Cardiac septum (tissue), 1 donor: ENCODE measurements at places on chromosomes 7 and 10. TPM values are rescaled to one million over a fixed set of nuclear protein-coding genes. Genes with fewer than 3 reads are reported as not detected.

DNA sequence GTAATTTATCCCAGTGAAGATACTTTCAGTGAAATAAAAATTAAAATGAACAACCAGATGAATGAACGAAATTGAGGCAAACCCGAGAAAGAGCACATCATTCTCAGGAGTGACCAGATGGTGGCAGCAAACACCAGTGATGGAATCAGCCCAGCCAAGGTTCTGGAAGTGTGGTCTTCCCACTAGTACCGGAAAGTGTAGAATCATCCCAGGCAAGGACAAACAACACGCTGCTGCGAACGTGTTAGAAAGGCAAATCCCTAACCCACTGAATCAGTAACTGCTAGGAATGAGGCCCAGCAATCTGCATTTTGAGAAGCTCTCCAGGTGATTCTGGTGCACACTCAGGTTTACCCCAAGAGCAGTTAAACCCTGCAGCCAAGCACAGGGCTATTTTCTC, 15.5 kb upstream of the SLC18A3 start:
- DNase-seq: peak; percentile 51

DNA sequence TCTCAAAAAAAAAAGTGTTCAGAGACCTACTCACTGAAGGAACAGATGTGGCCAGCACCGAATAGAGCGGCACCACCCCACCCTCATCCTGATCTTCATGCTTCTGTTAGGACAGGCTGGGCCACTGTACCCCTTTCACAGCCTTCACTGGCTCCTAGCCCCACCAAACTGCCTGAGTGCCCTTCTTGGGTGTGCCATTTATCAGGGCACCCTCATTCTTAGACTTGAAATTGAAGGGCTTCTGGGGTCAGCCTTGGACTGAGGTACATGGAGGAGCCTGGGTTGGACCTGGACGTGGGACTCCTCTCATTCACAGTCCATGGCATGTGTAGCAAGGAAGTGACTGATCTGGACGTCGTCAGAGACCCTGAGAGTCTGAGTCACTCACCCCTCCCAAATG, 190.3 kb downstream of the COBL start:
- no peak for DNase-seq

- DNase-seq: no peak
These were observed 11.1 kb downstream of the H2BK1 start for GRCh38 chr7:151198945-151199848.

DNA sequence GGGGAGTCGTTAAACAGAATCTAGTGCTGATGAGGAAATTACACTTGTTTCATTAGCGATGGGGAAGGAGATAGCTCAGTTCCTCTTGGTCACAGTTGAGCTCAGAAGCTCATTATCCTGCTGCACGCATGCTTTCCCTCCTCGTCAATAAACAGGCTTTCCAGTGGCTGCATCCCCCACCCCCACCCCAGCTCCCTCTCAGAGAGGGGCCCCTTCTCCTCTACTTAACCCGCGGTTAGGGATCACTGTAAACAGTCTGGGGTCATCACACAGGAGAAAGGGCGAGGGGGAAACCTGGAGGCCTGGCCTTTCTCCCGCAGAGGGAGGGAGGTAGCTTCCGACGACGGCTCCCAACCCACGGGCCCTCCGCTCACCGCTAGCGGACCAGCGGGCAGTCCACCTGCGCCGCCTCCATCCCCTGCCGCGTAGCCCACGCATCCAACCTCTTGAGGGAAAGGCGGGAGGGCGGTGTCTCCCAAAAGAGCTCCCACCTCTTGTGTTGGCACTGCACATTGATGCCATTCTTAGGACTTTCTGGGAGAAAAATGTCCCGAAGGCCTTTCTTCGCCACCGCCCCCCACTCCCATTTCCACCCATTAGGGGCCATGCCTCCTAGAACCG, 80.8 kb downstream of the PAX2 start:
- DNase-seq: peak; percentile 49

AGMO gene
- total RNA-seq: 0.40 TPM

DNA sequence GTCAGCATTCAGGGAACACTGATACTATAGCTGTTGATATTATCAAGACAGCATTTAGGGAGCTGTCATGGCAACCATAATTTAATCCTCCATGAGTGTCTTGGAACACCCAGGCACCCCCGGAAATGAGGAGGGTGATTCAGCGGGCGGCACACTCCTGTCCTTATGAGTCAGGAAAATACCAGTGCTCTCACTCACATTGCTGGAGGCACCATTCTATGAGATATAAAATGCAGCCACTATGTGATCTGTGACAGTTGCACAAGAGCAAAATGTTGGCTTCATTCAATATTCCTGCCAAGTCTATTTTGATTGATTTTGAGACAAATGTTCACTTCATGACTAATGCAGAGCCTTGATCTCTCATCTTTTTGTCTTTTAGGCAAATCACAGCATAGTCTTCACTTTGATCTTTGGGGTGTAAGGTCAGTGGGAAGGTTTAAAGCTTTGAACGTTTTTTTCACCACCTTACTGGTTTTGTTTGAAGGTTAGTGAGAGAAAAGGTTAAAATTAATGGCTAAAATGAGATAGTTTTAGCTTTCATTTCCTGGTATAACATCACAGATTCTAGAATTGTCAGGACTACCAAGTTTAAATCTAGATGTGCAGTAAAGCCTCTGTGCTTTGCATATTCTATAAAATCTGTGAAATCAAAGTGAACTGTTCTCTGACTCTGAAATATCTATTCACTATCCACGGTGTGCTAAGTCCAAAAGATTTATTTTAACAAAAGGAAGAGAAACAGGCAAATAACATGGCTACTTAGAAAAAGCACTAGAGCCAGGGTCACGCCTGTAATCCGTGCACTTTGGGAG, 12.4 kb upstream of the ARHGAP12 start:
- no peak for DNase-seq

C10orf62 gene
- total RNA-seq: 0.51 TPM

CEP41 gene
- 4.6 TPM for total RNA-seq

SPDYE5 gene
- not detected for total RNA-seq

CUZD1 gene
- 0.35 TPM for total RNA-seq

DNA sequence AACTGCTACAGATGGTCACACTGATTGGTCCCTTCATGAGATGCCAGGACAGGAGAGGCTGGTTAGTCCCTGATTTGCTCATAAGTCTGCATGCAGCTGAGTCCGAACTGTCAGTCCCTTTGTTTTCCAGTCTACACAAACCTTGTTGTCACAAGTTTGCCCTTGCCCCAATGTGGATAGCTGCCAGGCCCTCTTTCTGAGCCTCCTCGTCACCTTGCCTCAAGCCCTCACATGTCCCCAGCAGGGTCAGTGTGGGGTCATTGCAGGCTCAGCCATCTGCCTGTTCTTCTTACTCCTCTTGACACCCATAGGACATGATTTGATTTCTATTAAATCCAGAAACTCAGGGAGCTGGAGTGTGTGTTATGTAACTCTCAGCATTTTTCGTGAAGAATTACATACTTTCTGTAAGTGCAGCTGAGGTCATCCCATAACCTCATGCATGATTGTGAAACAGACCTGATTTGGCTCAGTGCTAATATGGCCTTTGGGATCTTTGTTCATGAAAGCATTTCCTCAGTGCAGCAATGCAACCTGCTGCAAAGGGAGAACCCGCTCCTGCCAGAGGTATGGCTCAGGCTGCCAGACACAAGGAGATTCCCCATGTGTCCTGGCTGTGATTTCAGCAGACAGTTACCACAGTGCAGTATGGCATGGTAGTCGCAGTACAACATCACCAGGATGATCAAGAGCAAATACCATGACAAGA, 70.0 kb upstream of the ZMIZ2 start:
- DNase-seq: no peak

DNA sequence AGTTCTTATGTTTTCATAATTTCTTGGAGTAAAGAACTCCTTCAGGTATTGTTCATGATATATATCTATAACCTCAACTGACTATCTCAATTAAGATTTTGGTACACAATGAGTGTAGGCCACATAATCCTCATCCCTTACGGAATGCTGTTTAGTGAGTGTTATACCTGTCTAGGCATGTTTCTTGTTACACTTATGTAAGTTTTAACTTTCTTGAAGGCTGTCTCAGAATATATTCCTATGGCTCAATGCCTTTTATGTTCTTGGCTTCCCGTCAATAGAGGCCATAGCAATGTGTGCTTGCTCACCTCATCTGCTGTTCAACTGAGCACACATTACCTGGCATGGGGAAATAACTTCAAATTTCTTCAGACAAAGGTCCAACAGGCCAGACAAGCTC, 185.1 kb downstream of the CTTNBP2 start:
- no peak for DNase-seq

TRIM4 gene
- total RNA-seq: 7.8 TPM

DNA sequence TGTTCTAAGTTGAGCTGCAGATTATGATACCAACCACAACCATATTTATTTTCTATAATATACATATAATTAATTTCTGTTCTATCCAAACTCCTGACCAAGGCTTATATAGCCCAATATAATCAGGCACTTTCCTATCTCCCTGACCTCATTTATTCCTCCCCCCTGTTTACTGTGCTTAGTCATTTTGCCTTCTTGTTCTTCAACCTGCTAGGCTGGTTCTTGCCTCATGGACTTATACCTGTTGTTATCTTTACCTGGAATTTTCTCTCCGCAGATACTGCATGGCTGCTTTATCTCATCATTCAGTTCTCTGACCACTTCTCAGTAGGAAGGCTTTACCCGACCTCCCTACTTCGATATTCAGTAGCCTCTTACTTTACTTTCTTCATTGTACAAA, 24.9 kb upstream of the FAM3C start:
- no peak for DNase-seq

DNA sequence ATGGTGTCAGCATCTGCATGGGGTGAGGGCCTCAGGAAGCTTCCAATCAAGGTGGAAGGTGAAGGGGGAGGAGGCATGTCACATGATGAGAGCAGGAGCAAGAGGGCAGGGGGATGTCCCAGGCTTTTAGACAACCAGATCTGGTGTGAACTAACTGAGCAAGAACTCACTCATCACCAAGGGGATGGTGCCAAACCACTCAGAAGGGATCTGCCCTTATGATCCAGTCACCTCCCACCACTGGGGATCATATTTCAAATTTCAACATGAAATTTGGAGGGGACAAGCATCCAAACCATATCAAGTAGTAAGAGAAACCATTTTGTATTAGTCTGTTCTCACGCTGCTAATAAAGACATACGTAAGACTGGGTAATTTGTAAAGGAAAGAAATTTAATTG, 33.6 kb downstream of the THNSL1 start:
- DNase-seq: no peak

DNA sequence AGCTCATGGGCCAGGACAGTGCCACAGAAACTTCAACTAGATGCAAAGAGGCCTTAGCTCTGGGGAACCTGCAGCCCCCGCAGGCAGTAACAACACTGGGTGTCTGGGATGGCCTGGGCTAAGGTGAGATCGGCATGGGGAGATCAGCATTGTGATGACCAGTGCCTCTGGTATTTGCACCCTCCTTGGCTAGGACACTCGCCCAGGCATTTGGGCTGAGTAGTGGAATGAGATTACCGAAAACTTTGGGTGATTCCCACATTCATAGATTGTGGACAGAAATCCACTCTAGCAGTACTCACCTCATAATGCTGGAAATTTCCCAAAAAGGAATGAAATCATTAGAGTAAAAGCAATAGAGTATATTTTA, 70.6 kb upstream of the ZMIZ2 start:
- no peak for DNase-seq

GRCh38 chr10:50999163-50999562, 75.1 kb upstream of the PRKG1 start:
- DNase-seq: no peak

MYO1G gene
- 2.4 TPM for total RNA-seq

DNA sequence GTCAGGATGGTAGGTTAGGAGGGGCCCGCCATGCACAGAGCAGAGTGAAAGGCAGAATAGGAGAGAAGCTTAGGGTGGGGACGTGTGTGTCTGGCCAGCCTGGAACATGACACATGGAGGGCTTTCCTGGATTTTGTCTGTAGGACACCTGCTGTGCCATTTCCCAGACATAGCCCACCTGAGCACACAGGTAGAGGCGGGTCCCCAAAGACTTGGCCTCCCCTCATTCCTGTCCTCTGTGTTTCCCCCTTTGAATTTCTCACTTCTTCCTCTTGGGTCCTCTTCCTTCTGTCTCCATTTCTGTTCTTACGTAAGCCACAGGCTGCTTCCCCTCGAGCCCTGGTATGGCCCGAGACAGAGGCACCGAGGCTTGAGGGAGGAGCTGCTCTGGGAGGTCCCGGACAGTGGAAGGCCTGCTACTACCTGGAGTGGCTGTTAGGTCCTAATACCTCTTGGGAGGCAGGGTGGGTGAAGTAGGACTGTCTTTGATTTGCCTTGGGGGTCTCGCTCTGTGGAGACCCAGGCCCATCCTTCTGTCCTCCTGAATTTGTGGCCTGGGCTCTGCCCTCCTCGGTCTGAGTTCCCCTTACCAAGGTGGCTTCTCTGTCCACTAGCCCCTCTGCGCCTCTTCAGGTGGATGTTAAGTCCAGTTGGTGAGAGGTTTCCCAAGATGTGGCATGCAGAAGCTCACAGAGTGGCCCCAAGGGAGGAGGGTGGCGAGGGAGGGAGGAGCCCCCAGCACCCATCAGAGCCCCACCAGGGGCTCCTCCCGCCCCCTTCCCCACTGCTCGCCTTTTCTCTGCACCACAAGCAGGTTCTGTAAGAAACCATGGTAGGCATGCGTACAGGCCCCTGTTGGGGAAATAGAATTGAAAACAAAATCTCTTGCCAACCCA, 5.5 kb downstream of the ZNF775 start:
- peak; percentile 71 for DNase-seq

CALML5 gene
- not detected for total RNA-seq

DNA sequence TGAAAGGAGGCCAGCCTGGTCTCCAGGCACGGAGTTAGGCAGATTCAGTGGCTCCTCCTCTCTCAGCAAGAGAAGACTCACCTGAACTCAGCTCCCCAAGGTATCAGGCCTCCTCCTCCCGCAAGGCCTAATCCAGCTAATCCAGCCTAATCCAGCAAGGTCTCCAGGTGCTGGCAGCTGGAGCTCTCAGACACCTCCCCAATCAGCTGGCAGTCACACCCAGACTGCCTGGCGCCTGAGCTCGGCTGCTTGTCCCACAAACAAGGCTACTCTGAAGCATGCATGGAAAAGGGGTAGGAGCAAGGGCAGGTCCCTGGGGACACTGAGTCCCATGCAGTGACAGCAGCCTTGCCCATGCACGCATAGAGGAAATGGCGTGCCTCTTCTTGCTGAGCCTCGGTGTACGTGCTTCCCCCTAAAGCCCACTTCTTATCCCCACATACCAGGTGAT, 3.3 kb upstream of the OPN4 start:
- no peak for DNase-seq

- DNase-seq: no peak
These were observed 53.5 kb downstream of the ZNF467 start for GRCh38 chr7:149719912-149720335.

STK17A gene
- 40.3 TPM for total RNA-seq

ACSM6 gene
- 0.30 TPM for total RNA-seq

MEST gene
- 6.1 TPM for total RNA-seq

DNA sequence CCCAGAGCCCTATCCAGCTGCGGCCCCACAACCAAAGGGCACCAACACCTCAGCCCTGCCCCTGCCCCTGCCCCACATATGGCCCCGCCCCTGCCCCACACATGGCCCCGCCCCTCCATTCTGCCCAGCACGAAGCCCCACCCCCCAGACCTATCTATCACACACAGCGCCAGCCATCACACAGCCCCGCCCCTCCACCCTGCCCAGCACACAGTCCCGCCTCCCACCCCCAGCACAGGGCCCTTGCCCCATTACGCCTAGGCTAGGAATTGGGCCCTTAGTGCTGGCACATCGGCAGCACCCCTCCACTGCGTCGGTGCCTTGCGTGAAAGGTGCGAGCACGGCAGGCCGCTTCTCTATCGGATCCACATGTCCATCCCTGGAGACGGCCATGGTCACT, 126.8 kb downstream of the MAD1L1 start:
- no peak for DNase-seq
